ENCODE measurements at places on chromosomes 3 and 15.

GRCh38 chr15:28260722-28261121 is 61.3 kb downstream of the HERC2 start:
- DNase-seq: no peak

GRCh38 chr3:46212101-46212500 is 4.0 kb upstream of the CCR1 start:
- no peak for DNase-seq

GRCh38 chr3:16936676-16937230 is 52.0 kb downstream of the PLCL2 start:
- DNase-seq: no peak

- DNase-seq: no peak
Observed at GRCh38 chr3:122926322-122926721, 101.2 kb downstream of the SEMA5B start.

GRCh38 chr3:172717493-172718088 is 6.7 kb upstream of the NCEH1 start:
- no peak for DNase-seq

GRCh38 chr3:141243271-141243707 is 11.7 kb downstream of the PXYLP1 start:
- no peak for DNase-seq

Data from SJCRH30 (cell line).